Activated CD8-positive, alpha-beta memory T cell treated with anti-CD3 and anti-CD28 coated beads, Interleukin-2, amount 10 ng/mL, durations not matched to agents 7 days and 5 days (primary cell): ENCODE measurements at places on chromosomes 1 and 21.

- no peak for DNase-seq
These were observed 205.6 kb downstream of the ATG4C start for GRCh38 chr1:62989497-62989896.

GRCh38 chr1:48405400-48405799, 66.6 kb downstream of the SPATA6 start:
- DNase-seq = no peak

DNA sequence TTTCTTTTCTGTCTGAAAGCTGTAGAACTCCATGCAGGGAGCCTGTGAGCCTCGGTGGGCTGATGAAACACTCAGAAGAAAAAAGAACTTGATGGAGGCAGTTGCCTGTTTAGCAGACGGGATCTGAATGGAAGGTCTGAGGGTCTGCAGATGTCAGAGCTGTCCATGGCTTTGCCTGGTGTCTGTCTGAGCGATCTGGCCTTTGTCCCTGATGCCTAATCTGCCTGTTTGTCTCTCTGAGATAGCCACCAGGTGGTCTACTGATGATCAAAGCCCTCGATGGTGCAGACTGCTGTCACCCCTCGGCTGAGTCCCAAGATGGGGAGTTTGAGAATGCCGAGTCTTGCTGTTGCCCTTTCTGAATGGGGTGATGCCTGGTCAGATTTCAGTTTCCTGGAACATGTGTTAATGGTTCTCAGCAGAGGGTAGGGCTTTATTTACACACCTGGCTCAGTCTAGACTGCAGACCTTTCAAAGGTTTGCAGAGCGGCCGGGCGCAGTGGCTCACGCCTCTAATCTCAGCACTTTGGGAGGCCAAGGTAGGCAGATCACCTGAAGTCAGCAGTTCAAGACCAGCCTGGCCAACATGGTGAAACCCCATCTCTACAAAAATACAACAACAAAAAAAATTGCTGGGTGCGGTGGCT, 90.4 kb downstream of the KIF26B start:
- no peak for DNase-seq

- DNase-seq = no peak
These were observed 11.6 kb downstream of the IL6R start for GRCh38 chr1:154416471-154417337.

GRCh38 chr21:30126576-30126975, 40.0 kb downstream of the CLDN17 start:
- DNase-seq = no peak

DNA sequence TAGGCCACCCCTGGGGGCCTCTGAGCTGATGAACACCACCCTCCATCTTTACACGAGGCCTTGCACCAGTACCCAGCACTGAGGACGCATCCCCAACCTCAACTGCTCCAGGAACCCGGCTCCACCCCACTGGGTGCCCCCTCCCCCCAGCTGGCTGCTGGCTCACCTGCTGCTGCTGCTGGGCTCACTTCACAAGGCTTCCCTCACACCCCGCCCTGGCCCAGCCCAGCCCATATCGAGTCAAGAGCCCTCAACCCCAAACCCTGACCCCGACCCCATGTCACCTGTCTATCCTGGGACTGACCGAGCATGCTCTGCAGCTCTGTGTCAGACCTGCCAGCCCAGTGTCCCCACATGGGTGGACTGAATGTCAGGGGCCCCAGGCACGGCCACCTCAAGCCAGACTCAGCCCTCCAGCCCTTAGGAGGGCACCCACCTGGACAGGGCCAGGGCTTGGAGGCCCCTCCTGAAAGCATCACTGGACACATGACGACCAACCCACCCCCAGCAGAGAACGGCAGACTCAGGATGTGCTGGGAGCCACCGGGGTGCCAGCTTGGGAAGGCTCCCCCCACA, 21.4 kb downstream of the WNT9A start:
- no peak for DNase-seq

- peak; percentile 55 for DNase-seq
These were observed 10.6 kb upstream of the COL6A1 start for GRCh38 chr21:45970674-45971615.

DNA sequence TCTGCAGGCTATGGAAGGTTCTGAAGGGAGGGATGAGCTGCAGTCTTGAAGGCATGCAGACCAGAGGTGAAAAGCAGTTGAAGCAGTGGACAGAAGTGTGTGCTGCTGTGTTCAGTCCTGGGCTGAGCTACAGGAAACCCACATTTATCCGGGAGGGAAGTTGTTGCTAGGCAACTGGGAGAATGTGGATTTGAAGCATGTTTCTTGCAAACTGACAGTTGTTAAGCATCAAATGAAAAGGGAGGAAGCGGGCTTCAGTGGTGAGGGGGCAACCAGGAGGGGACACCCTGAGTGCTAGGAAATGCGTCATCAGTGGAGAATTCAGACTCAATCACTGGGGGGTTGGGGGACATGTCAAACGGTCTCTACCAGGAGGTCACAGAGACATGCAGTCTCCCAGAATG, 28.7 kb downstream of the ABCA4 start:
- DNase-seq = peak; percentile 63

GRCh38 chr1:228161866-228162265, 3.7 kb upstream of the IBA57 start:
- no peak for DNase-seq

- no peak for DNase-seq
These were observed 137.1 kb downstream of the DPYD start for GRCh38 chr1:97783751-97784150.

GRCh38 chr1:211335522-211336157, 9.0 kb downstream of the TRAF5 start:
- peak; percentile 59 for DNase-seq

DNA sequence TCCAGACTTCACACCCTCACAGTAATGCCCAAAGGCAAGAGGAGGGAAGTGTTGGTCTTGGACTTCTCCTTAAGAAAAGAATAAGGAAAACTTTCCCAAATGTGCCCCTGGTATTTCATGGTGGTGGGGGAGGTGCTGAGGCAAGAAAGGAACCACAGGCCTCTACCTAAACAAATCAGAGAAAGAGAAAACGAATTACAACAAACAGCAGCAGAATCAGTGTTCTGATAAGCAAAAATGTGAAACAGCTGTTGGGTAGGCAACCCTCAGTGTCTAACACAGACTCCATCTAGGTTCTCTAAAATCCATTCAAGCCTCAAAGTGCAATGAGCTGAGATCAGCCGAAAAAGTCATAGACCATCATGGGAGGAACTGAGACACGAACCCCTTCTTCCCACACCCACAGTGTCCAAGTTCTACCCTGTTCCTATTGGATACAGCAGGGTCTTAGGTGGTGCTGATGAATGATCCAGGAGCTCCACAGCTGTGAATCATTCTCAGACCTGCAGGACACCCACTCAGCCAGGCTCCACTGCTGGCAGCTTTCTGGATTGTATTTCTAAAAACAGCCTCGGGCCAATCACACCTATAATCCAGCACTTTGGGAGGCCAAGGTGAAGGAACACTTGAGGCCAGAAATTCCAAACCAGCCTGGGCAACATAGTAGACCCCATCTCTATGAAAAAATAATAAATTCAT, 149.1 kb downstream of the PLPP3 start:
- DNase-seq = no peak

DNA sequence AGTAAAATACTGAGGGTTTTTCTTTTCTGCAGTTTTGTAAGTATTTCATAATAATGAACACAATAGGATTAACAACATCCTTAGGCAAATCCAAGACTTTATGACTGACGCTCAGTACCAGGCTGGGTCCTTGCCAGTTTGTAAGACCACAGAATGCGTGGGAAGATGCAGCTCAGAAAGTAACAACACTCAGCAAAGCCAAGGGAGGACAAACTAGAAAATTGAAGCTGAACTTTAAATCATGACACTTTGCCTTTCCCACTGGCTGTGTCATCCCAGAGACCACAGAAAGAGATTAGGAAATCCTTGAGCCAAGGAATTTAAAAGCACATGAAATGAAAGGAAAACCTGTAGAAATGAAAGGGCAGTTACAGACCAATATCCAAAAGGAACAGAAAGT, 426.3 kb upstream of the CHRM3 start:
- no peak for DNase-seq

DNA sequence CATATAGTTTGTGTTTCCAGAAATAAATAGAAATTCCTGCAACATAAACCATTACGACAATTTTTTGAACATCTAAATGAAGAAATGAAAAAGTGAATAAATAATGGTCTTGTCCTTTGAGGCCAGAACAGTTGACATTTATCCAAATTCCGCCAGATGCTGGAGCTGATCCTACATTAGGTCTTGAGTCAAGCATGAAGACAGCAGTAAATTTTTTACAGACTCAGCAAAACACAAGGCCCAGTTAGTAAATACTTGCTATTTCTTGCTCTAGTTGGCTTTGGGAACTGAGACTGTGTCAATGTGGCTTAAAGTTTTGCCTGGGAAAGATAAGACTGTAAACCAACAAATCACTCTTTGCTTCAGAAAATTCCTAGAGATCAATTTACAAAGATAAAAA, 540.1 kb upstream of the RGS18 start:
- no peak for DNase-seq

DNA sequence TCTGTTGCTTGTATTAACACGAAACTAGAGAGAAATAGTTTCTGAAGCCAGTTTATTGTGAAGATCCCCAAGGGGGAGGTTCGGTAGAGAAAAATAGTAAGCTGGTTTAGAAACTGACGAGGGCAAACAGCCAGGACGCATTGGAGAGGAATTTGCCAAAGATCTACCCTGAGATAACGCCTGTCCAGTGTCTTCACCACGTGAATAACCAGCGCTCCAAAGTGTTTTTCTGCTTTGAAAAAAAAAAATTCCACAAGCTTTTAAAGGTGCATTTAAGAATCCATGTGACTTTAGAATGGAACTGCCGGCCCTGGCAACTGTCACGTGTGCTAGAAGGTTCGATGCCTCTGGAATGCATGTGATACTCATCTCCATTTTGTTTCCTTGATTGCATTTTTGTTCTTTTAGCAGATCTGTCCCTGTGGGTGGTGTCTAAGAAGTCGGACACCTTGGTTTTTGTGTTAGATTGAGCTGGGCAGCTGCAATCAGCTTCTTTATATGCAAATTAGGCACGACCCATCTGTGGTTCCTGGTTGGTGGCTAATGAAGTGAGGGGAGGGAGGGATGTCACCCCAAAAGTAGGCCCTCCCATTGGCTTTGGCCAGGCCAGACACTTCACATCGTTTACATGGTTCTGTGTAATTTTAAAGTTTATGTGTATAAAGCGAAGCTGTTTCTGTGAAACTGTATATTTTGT, 1.3 kb upstream of the THAP3 start:
- DNase-seq = no peak

DNA sequence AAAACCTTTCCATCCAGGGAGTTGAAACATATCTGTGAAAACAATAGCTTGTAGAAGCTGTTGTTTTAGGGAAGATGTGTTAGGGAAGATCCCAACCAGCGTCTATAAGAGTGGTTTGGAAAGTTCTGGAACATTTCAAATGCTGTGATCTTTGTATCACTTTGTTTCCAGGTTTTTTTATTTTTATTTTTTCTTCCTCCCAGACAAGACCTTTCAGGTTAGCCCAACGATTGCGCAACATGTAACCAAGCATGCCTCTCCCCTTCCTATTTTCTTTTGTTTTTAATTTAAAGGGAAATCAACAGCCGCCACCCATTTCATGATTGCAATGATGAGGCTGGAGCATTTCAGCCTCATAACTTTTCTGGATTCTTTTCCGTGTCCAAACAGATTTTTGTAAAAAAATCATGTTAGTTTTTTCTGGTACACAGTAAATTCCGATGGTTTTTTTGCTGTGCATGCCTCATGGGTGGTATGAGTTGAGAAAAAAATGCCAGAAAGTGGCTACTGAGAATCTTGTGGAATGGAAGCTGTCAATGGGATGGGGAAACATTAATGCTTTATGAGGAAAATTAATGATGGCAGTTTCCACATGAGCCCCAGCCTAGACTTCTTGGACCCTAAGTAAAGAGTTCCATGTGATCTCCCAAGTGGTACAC, 109.3 kb downstream of the RUNX1 start:
- DNase-seq = no peak
